Activated T-cell treated with anti-CD3 and anti-CD28 coated beads for 48 hours (primary cell): ENCODE measurements at places on chromosomes 12 and 14.

DNA sequence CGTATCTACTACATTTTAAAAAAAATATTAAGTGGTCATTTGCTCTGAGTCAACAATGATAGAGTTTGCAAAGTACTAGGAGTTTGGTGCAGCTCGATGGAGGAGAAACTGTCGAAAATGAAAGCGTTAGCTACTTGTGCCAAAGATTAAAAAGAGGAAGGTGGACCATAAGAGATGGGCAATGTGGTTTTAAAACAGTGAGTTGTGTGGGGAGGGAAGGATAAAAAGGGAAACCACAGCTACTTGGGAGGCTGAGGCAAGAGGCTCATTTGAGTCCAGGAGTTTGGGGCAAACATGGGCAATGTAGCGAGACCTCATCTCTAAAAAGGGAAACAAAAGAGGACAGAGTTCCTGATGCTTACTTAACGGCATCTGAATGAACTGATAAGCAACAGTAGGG lies 18.2 kb upstream of the STRAP start:
- no peak for DNase-seq

- no peak for DNase-seq
Observed at GRCh38 chr14:61281948-61282275, 774 bp upstream of the TMEM30B start.

GRCh38 chr14:68164711-68165113 lies 345.1 kb downstream of the RAD51B start:
- DNase-seq, result no peak

DNA sequence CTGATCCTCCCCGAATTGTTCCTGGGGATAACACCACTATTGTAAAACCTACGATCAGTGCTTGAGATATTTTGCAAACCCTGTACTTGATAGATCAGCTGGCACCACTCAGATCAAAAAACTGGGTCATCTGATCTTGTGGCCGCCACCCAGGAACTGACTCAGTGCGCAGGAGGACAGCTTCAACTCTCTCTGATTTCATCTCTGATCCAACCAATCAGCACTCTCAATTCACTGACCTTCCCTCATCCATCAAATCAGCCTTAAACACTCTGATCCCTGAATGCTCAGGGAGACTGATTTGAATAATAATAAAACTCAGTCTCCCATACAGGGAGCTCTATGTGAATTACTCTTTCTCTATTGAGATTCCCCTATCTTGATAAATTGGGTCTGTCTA lies 4.2 kb upstream of the XPOT start:
- DNase-seq, result no peak

GRCh38 chr14:92558319-92558718 lies 44.7 kb downstream of the RIN3 start:
- no peak for DNase-seq

DNA sequence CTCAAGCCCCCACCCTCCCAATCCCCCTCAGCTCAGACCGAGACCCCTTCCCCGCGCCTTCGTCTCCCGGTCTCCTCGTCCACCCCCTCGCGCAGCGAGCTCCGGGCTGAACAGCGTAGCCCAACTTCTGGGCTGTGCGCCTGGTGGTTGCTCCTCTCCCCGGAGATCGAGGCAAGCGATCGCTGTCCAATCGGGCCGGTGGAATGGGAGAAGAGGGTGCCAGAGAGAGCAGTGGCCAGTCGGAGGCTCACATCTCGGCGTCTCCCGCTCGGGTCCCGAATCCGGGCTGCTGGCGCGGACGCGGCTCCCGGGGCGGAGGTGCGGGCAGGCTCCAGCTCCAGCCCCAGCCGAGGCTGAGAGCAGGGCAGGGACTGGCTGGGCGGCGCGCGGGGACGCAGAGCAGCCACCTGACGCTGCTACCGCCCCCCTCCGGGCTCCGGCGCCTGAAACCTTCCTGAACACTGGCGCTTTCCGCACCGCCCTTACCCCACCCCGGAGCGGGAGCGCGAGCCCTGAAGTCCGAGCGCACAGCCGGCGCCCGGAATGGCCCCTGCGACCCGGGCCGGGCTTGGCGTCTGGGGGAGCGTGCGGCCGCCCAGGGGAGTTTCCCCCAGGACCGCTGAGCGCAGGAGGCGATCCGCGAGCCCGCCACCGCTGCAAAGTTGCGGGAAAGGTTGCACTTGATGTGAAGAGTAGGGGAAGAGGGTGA lies 508 bp upstream of the KCNH5 start:
- no peak for DNase-seq

- DNase-seq, result no peak
Observed at GRCh38 chr14:106652494-106652893, 1126.1 kb downstream of the TMEM121 start.

DNA sequence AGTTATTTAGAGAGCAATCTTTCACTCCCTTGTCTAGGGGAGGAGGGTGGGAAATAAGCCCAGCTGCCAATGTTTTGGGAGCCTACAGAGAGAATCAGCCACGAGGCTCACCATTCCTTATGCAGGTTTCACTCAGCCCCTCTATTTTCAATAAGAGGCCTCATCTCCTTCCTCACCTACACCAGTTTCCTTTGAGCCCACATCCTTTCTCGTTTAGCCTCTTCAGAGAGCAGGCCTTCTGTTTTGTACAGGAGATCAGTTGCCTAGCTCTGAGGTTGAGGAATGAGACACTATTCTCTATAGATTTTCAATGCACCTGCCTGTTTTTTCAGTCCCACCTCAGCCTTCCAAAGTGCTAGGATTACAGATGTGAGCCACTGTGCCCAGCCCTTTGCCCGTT lies 17.9 kb downstream of the SNAPC1 start:
- no peak for DNase-seq

- no peak for DNase-seq
Observed at GRCh38 chr12:87924149-87924548, 105.1 kb downstream of the C12orf50 start.

GRCh38 chr14:72701237-72701565 lies 192.7 kb downstream of the DPF3 start:
- DNase-seq, result no peak

- no peak for DNase-seq
Observed at GRCh38 chr12:71108355-71108754, 49.4 kb downstream of the TSPAN8 start.

GRCh38 chr12:53502983-53503728 lies 2.1 kb downstream of the TARBP2 start:
- no peak for DNase-seq

GRCh38 chr12:10191865-10192264 lies 13.0 kb downstream of the TMEM52B start:
- no peak for DNase-seq

- DNase-seq, result no peak
Observed at GRCh38 chr12:14156606-14157005, 175.2 kb upstream of the GRIN2B start.

DNA sequence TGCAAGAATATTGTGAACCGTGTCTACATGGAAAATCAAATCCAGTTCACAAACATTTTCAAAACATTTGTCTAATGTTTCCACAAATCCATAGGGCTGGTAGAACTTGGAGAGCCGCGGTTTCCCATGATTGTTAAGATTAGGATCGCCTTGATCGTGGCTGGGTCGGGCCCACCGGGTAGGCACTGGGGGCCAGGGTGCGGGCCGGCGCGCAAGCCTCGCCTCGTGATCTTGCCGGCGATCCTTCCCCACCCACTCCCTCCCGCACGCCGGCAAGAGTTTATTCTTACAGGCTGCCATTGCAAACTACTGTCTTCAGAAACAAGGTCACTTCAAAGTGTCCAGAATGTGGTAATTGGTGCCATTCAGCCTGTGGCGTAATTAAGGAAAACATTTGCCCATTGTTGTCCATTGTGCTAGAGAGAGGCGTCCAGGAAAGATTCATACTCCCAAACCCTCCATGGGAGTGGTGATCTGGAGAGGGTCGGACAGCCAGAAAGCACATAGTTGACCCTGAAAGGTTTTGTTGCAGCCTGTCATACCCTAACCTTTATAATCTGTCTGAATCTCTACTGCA lies 95.5 kb downstream of the BORCS5 start:
- DNase-seq, result no peak

GRCh38 chr14:88130057-88130432 lies 125.1 kb downstream of the GPR65 start:
- DNase-seq, result no peak

GRCh38 chr14:51293912-51294389 lies 53.9 kb downstream of the TMX1 start:
- DNase-seq, result no peak

- no peak for DNase-seq
Observed at GRCh38 chr12:6212086-6212485, 11.9 kb downstream of the CD9 start.

- DNase-seq, result no peak
Observed at GRCh38 chr14:71698027-71698426, 234.2 kb upstream of the RGS6 start.

GRCh38 chr14:36647824-36648753 lies 13.6 kb upstream of the PAX9 start:
- DNase-seq, result no peak

DNA sequence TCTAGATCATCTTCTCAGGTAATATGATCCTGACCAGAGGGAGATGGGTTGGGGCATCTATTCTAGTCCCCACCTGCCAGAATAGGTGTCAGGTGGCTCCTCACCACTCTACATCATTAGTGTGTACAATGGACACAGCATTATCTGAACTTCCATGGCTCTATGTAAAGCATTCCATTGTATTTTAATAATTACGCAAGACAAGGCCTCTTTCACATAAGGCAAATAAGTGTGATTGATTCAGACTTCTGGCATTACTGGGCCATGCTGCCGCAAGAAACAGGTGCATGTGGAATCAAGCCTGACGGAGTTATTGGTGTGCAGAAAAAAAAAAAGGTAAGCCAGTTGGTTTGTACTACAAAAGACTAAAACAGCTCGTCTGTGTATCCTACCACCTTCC lies 3.1 kb upstream of the DDHD1 start:
- no peak for DNase-seq

DNA sequence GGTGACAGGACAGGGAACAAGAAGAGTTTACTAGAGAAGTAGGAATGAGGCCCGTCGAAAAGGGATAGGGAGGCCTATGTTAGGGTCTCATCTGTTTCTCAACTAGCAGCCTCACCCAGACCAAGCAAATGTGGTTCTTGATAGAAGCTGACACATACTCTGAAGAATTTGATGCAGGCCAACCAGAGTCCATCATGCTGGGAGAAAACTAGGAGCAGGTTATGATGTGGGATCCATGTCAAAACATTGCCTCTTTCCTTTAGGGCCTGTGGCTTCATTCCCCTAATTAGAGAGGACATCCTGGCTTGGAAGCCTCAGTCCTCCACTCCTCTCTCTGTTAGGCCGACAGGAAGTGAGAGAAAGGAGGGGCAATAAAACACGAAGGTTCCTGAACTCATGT lies 122.8 kb downstream of the NTF3 start:
- DNase-seq, result no peak

- DNase-seq, result no peak
Observed at GRCh38 chr14:52900731-52901130, 50.1 kb downstream of the FERMT2 start.

DNA sequence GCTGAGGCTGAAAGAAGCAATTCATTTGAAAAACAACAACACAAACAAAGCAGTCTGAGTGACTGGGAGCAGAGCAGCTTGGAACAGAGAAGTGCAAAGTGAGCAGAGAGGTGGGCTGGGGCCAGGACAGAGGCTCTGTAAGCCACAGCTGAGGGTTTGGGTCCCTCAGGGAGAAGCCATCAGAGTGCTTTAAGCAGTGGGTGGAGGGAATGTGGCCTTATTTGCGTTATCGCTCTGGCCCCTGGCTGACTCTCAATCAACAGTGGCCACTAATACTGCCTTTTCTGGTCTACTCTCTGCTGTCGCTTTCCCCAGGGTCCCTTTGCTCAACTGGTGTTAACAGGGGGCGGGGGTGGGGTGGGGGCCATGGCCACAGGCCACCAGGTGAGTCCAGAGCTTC lies 44.2 kb downstream of the IRF2BPL start:
- no peak for DNase-seq

DNA sequence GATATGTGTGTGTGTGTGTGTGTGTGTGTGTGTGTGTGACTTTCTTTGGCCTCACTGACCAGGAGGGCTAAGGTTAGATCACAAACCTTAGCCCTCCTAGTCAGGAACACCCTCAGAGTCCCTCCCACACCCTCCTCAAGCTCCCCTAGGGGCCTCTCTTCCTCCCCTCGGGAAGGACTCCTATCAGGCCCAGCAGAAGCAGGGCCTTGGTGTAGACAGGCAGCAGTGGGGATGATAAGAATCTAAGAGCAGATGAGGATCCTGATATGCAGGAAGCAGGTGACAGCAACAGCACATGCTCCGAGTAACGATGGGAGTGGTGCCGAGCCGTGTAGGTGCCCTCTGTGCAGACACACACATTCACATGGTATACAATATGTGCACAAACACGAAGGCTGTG lies 20.7 kb downstream of the PLEK2 start:
- DNase-seq, result no peak

- peak; percentile 23 for DNase-seq
Observed at GRCh38 chr12:7374423-7375144, 69.4 kb downstream of the CD163L1 start.

GRCh38 chr14:69358233-69358963 lies 39.7 kb downstream of the ERH start:
- DNase-seq, result peak; percentile 53

DNA sequence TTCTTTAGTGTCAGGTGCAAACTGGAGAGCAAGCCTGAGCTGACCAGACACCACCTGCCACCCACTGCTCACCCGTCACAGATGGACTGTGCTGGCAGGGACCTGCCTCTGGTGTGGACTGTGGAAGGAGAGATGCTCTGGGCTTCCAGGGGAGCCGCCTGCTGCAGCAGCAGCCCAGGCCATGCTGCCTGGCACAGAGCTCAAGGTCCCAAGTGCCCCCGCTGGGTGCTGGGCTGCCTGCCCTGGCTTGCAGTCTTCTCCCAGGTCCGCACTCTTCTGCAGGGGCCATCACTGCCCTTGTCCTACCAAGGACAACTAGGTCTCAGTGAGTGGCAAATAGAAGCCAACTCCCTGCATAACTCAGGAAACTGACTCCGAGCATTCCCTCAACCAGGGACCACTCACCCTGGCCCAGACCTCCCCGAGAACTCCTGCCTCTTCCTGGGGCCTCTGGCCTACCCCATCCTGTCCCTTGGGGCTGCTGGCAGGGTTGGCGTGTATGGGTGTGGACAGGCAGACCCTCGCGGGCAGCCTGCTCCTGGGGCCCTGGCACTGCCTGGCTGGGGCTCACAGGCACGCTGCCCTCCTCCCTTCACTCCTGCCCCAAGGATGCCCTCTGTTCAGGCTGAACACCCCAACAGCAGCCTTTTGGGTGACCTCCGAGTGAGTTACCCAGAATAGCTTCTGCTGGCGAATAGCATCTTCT lies 9.3 kb downstream of the AMN start:
- no peak for DNase-seq

DNA sequence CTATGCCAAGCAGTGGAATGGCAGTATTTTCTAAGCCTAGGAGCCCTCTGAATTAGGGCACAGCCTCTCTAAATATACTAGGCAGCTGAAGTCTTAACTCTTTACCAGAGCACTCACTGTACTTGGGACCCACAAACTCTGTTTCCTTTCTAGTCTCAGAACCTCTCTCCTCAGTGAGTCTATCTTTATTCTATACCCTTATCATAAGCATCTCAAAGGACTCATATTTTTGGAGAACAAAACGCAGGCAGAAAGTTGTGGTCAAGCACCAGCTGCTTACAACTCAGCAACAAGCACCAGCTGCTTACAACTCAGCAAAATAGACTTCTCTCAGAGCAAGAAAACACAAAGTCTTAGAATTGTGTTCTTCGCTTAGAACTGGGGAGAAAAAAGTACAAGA lies 993 bp downstream of the CCDC196 start:
- no peak for DNase-seq

- DNase-seq, result no peak
Observed at GRCh38 chr14:59811815-59812214, 58.8 kb downstream of the RTN1 start.

GRCh38 chr14:93094121-93094918 lies 21.4 kb downstream of the ITPK1 start:
- no peak for DNase-seq
